ENCODE measurements at places on chromosomes 4 and X.

- DNase-seq, result peak; percentile 27
Measured at GRCh38 chr4:146522869-146523205, 1.1 kb upstream of the SLC10A7 start.

DNA sequence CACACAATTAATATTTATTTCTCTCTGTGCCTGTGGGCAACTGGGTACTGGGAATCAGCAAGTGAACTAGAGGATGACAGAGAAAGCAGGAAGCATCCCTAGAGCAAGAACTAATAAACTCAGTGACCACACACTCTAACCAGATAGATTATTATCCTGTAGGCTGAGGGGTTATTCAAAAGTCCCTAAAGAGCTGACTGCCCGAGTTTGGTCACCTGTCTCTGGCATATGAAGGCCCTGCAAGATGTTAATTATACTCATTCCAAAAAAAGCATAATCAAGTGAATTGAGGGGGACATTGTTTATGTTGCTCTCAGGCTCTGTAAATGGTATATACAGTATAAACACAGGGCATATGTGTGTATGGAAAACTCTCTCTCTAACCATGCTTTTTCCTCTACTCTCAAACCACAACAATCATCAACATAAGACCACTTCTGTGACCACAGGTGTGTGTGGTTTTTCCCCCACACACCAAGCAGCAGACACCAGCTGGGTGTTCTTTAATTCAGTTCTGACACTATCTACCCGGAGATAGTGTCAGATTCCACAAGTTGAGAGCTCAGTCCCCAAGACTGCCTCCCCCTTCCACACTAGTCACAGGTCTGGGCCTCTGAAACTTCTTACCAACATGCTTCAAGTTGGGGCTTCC, 6.2 kb upstream of the HPSE start:
- no peak for DNase-seq

GRCh38 chr4:184768296-184768695, 34.4 kb upstream of the CENPU start:
- DNase-seq, result no peak

- DNase-seq, result no peak
Measured at GRCh38 chr4:132763465-132763864, 385.6 kb upstream of the PCDH10 start.

- peak; percentile 77 for DNase-seq
Measured at GRCh38 chr4:48949518-48950219, 36.4 kb upstream of the CWH43 start.

- peak; percentile 94 for DNase-seq
Measured at GRCh38 chr4:57424232-57424897, 314.2 kb upstream of the IGFBP7 start.

DNA sequence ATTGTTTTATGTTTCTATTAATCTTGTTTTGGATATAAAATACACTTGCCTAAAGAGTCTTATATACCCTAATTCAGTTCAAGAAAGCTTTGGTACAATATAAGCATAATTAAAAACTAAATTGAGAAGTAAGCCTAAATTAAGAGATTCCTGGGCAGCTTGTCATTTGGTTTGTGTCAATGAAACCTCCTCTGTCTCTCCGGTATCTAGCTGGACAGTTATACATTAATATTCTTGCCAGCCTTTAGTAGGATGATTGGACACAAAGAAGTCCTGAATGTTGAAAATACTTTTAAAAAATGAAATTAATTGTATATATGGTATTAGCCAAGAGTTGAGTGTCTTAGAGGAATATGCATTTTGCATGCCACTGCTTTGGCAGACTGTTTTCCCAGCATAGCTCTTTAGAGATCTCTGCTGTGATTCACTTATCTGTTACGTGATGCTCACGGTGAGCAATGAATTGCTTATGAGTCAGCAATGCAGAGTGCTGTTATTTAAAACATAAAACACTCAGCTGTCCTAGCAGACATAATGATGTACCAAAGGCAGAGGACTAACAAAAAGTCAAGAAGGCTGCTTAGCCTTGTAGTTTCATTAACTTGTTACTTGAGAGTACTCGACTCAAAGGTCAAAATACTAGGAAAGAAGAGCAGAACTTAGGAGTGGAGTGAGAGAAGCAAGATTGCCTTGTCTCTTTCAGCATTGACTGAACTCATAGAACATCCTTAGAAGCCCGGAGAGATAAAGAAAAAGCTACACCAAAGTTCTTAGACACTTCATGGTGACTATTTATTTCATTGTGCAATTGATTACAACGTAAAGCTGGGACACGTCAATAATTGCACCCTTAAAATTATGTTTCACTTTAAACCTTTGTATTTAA, 1296.1 kb upstream of the PCDH7 start:
- DNase-seq, result peak; percentile 91

DNA sequence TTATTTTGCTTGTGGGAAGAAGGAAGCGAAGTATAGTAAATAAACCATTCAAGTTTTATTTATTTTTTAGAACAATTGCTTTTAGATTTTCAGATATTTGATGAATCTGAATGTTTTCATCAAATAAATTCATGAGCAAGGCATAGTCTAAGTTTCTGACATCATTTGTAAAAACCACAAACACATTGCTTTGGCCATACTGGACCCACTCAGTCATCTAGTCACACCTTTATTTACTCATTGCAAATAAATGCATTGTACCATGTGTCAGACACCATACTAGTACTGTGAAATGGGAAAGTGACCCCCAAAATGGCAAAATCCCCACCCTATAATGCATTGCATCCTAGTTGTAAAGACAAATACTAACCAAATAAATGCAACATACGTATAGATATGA, 449.1 kb upstream of the SMIM31 start:
- DNase-seq, result no peak

DNA sequence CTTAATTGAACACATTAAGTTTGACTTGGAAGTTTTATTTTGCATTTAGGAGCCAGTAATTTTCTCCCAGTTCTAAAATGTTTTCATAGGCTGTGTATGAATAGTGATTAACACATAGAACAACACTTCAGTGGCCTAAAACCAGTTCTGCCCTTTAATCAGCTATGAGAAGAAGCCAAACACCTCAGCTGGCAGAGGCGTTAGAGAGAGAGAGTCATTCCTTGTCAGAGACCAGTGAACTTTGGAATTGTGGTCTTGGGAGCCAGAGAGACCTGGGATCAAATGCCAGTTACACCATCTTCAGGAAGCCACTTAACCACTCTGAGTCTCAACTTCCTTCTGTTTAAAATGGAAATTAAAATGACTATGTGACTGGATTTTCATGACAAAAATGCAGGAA, 39.3 kb upstream of the PRPS2 start:
- DNase-seq, result no peak

DNA sequence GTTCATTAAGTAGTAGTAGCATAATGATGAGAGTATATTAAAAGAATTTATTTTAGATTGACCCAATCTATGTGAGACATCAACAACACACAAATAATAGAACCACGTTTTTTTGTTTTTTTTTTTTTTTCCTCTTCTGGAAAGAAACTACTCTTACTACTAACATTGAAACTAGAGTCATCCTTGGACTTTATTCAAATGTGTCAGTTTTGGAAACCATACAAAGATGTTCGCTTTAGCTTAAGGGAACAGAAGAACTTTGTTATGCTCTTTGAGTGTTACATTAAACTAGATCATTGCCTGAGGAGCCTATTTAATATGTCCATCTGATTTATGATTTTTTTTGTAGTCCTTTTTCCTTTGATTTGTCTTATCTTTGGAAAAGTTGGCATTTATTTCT, 166.7 kb downstream of the RPA4 start:
- no peak for DNase-seq

DNA sequence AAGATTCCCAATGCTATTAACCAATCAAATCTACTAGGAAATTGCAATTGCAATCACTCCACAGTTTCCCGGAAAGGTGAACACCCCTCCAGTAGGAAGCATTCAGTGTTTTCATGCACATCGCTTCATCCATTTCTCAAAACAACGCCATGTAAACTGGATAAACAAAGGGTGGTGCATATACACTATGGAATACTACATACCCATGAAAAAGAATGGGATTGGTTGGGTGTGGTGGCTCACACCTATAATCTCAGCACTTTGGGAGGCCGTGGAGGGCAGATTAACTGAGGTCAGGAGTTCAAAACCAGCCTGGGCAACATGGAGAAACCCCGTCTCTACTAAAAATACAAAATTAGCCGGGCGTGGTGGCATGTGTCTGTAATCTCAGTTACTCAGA, 29.1 kb downstream of the DHRSX start:
- no peak for DNase-seq

GRCh38 chr4:173254646-173255045, 79.5 kb downstream of the HMGB2 start:
- no peak for DNase-seq

DNA sequence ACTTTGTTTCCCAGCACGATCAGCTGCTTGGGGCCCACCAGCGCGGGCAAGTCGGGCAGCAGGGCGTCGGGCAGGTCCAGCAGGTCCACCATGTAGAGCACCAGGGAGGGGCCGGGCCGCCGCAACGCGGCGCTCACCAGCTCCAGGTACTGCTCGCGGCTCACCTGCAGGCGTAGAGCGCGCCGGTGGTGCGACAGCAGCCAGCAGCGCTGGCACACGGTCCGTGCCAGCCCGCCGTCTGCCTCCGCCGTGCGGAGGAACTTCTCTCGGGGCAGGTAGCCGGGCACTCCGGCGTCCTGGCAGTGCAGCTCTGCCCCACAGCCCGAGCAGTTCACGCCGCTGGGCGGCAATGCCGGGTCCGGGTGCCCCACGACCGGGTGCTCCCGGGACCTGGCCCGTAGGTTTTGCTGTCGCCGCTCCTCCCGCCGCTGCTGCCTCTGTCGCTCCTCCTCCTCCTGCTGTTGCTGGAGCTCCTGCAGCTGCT, 527 bp downstream of the NOA1 start:
- DNase-seq, result no peak

- peak; percentile 3 for DNase-seq
Measured at GRCh38 chr4:126592088-126592487, 1040.7 kb upstream of the INTU start.
